ENCODE measurements at places on chromosomes 7 and 10. TPM values are rescaled to one million over a fixed set of nuclear protein-coding genes. Genes with fewer than 3 reads are reported as not detected.

PDE6C gene
- not detected for polyA plus RNA-seq

SPDYE2 gene
- 0.28 TPM for polyA plus RNA-seq

DNA sequence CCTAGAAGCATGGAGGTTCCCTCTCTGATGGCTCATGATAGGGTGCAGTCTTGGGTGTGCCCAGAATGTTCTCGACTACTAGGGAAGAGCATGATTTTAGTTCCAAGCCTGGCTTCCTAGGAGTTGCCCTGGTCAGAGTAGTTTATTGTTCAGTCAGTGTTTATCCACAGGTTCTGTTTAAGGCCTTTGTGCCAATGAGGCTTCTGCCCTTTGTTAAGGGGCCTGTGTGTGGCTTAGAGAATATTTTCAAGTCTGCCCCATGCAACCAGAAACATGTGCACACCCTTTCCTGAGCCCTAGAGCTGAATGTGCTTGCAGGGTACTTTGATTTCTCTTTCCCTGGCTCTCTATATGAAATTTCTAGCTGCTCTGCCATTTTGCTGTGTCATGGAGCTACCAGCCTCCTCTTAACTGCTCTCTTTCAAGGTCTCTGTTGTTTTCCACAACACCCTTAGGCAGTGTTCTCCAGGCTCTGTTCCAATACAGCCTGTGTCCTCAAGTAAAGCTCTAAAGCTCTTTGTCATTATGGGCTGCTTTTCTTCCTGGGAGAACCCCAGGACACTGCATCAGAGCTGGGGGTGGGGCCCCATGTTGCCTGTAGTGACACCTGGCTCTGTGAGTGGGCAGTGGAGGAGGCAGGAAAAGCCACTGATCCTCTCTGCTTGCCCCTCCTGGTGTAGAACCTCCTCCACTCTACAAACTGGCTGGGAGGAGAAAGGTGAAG is 34.1 kb upstream of the TSPAN33 start:
- no peak overlapping the region for H3K27ac ChIP-seq
- H3K27me3 ChIP-seq = no peaks in the 10 kb centered on the region
- no peak for DNase-seq
- no peaks in the 10 kb centered on the region for H3K36me3 ChIP-seq
- H3K4me3 ChIP-seq = no peak overlapping the region

ASZ1 gene
- polyA plus RNA-seq = not detected

DNA sequence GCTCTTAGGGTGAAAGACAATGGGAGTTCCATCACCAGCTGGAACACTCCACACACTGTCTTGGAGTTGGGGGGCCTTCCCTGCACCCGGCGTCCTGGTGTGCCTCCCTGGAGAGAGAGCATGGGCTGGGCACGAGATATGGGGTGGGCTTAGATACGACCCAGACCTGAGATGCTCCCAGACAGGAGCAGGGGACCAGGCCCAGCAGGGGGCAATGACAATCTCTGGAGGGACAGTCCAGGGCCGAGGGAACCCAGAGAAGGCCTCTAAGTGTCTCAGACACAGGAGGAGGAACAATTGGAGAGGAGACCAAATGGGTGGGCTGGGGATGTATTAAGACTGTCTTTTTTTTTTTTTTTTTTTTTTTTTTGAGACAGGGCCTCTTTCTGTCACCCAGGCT is 40.0 kb downstream of the MYL10 start:
- no peak overlapping the region for H3K27ac ChIP-seq
- H3K27me3 ChIP-seq = no peaks in the 10 kb centered on the region
- no peaks in the 10 kb centered on the region for H3K36me3 ChIP-seq
- H3K4me1 ChIP-seq = no peaks in the 10 kb centered on the region
- no peak for DNase-seq

GRCh38 chr10:128687408-128687807 is 561.2 kb upstream of the MKI67 start:
- H3K4me1 ChIP-seq = no peaks in the 10 kb centered on the region
- no peaks in the 10 kb centered on the region for H3K27me3 ChIP-seq
- no peaks in the 10 kb centered on the region for H3K36me3 ChIP-seq
- no peak overlapping the region for H3K27ac ChIP-seq

- no peak for DNase-seq
- H3K4me1 ChIP-seq = no peaks in the 10 kb centered on the region
- H3K4me3 ChIP-seq = no peak overlapping the region
- H3K27ac ChIP-seq = no peak overlapping the region
- no peaks in the 10 kb centered on the region for H3K27me3 ChIP-seq
Measured at GRCh38 chr7:102115931-102116330, 170.7 kb upstream of the SH2B2 start.

- H3K27ac ChIP-seq = no peak overlapping the region
- no peaks in the 10 kb centered on the region for H3K27me3 ChIP-seq
- no peak for DNase-seq
- H3K36me3 ChIP-seq = peaks cover 42% of the 10 kb centered on the region
- no peaks in the 10 kb centered on the region for H3K4me1 ChIP-seq
- H3K4me3 ChIP-seq = no peak overlapping the region
Measured at GRCh38 chr10:97454330-97455036, 8.5 kb downstream of the ZDHHC16 start.

DNA sequence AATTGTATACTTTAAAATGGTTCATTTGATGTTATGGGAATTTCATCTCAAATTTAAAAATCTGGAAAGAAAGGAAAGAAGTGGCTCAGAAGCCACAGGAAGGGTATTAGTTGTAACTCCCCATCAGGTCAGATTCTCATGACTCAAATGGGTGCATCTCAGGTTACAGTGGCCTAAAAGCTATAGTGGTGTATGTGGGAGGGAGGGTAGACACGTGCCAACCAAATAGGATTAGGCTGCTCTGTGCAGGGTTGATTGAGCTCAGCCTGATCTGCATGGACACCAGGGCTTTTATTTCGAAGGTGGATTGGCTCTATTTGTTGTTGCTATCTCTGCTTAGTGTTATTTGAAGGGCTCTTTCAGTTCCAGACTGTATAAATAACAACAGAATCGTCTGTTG is 121.5 kb upstream of the PRR15 start:
- no peaks in the 10 kb centered on the region for H3K36me3 ChIP-seq
- H3K27ac ChIP-seq = no peak overlapping the region
- no peak for DNase-seq
- H3K27me3 ChIP-seq = no peaks in the 10 kb centered on the region

- H3K27ac ChIP-seq = no peak overlapping the region
- peaks cover 55% of the 10 kb centered on the region for H3K4me1 ChIP-seq
- peak; percentile 50 for DNase-seq
- H3K27me3 ChIP-seq = no peaks in the 10 kb centered on the region
- no peak overlapping the region for H3K4me3 ChIP-seq
Measured at GRCh38 chr10:110746254-110746826, 102.2 kb downstream of the RBM20 start.

GRCh38 chr7:118602090-118602489 is 377.6 kb downstream of the ANKRD7 start:
- no peak overlapping the region for H3K27ac ChIP-seq
- H3K4me3 ChIP-seq = no peak overlapping the region
- no peaks in the 10 kb centered on the region for H3K36me3 ChIP-seq
- DNase-seq = no peak
- no peaks in the 10 kb centered on the region for H3K27me3 ChIP-seq

MAGI2 gene
- polyA plus RNA-seq = not detected

DNA sequence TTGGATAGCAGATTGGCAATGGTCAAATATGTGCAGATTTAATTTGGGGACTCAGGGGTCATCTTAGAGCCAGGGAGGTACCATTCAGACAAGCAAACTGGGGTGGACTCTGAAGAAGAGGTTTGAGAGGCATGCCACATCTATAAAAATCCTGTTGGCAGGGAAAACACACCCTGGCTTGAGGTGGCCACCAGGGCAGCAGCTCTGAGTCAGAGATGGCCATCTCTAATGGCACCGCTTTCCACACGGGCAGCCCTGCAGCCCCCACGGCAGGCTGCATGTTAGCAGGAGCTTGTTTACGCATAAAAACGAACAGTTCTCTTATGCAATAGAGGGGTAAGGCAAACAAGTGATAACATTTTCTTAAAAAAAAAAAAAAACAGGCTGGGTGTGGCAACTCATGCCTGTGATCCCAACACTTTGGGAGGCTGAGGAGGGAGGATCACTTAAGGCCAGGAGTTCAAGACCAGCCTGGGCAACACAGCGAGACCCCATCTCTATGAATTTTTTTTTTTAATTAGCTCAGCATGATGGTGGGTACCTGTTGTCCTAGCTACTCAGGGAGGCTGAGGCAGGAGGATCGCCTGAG is 14.9 kb downstream of the DLG5 start:
- no peaks in the 10 kb centered on the region for H3K4me1 ChIP-seq
- H3K36me3 ChIP-seq = no peaks in the 10 kb centered on the region
- H3K27me3 ChIP-seq = no peaks in the 10 kb centered on the region
- peak overlapping the region; percentile 84 for H3K27ac ChIP-seq
- no peak for DNase-seq

PBLD gene
- 0.95 TPM for polyA plus RNA-seq

DNA sequence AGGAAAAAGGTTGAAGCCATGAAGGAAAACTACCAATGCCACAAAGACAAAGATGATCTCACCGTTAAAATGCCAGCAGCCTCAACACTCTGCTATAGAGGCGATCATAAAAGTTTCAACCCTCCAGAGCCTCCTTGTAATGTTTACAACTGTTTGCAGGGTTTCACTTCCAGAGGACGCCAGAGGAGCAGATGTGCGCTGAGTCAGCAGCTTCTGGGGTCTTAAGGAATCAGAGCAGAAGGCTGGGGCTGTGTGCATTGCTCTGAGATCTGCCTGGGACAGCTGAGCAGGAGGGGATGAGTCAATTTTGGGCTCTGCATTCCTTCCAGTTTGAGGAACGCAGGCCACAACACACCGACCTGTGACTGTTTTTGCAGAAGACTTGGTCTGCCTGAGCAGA is 98.3 kb downstream of the TMEM130 start:
- H3K4me3 ChIP-seq = no peak overlapping the region
- no peak for DNase-seq

DNA sequence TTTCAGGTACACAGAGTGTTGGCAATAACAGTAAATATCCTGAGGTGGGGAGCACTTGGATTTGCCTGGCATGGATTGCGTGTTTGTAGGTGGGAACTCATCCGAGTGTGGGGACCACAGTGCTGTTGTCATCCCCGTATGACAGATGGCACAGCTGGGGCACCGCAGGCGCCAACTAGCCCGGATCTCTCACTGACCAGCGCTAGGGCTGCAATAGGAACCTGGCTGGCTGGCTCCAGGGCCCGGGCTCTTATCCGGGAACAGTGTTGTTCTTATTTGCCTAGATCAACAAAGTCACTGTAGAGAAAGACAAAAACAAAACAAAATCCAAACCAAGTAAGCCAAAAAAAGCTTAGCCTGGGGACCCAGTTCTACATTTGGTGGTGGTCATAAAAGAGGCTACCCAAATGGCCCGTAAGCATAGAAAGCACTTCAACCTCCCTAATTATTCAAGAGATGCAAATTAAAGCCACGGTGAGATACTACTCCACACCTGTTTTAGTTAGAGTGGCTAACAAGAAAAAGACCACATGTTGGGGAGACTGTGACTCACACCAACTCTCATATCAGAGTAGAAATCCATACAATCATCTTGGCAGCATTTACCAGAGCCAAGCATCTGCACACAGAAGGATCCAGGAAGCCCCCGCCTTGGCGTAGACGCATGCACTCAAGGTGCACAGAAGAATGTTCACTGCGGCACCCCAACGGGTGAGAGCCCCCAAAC is 27.2 kb upstream of the PFKFB3 start:
- H3K27me3 ChIP-seq = no peaks in the 10 kb centered on the region
- H3K27ac ChIP-seq = no peak overlapping the region
- no peaks in the 10 kb centered on the region for H3K36me3 ChIP-seq
- no peak overlapping the region for H3K4me3 ChIP-seq
- no peak for DNase-seq
- peaks cover 39% of the 10 kb centered on the region for H3K4me1 ChIP-seq

DNA sequence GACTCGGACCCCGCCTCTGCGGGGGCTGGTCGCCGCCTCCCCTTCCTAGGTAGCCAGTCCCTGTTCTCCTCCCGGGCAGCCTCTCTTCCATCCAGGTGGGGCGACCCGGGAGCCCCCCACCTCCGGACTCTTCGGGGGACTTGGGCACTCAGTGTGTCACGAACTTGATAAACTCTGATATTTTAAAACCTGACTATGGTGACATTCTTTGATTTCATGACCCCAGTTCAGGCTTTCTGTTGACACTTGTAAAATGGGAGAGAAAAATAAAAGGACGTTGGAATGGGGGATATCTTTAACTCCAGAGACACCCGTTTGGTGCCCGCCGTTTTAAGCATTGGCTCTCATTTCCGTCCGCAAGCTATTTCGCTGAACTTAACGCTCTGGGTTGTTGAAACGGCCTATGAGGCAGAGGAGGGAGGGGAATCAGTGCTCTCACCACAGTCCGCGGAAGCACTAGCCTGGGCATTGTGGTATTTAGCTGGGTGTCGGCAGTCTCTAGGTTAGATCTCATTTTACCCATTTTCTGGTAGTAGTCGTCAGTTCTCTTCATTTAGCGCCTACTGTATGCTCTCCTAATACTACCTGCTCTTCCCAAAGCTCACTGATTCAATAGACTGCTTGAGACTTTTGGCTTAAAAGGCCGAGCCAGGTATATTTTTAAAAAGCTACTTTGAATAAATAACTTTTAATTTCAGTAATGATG is 738 bp downstream of the VPS26A start:
- H3K36me3 ChIP-seq = no peaks in the 10 kb centered on the region
- H3K4me3 ChIP-seq = peak overlapping the region; percentile 88
- H3K27me3 ChIP-seq = no peaks in the 10 kb centered on the region

DNA sequence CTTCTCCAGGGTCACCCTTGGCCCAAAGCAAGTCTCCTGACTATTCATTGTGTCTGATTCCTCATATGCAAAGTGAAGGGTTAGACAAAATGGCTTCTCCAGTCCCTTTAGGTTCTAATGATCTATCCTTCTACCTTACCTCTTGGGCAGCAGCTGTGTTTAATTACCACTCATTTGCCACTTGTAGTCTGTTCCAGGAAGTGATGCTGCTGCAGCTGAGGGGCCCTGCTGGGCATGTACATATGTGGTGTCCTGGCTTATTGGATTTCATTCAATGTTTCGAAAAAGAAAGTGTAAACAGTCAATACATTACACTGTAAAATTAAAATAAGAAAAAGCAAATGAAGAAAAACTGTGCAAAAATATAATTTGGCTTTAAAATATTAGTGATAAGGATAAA is 36.6 kb downstream of the SCIN start:
- no peak for DNase-seq
- no peaks in the 10 kb centered on the region for H3K4me1 ChIP-seq
- H3K27ac ChIP-seq = no peak overlapping the region
- no peaks in the 10 kb centered on the region for H3K36me3 ChIP-seq
- no peak overlapping the region for H3K4me3 ChIP-seq

Measured in CD8-positive, alpha-beta memory T cell (primary cell).